ENCODE measurements at places on chromosomes 3 and 15.
A peak's percentile ranks its signal among the peaks of the same experiment; 100 is the strongest.

DNA sequence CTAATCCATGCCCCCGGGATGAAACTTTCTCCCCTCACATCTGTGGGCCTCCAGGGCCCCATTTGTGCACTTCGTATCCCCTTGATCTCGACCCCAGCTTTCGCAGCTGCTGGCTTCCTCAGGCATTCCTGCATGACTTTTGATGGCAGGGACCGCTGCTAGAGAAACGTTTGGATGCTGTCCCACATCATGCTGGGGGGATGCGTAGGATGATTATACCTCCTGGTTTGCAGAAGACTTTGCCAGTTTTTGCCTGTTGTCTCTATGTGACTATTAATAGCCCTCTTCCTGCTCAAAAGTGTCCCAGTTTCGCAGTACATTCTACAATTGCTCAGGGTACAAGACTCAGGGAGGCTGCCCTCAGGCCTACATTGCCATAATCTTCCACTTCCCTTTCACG, 10.4 kb upstream of the KCNAB1 start:
- DNase-seq, result no peak

GRCh38 chr3:172213200-172213599, 173.8 kb downstream of the FNDC3B start:
- no peak for DNase-seq

- DNase-seq, result no peak
Observed at GRCh38 chr15:81157195-81157938, 23.3 kb downstream of the CFAP161 start.

DNA sequence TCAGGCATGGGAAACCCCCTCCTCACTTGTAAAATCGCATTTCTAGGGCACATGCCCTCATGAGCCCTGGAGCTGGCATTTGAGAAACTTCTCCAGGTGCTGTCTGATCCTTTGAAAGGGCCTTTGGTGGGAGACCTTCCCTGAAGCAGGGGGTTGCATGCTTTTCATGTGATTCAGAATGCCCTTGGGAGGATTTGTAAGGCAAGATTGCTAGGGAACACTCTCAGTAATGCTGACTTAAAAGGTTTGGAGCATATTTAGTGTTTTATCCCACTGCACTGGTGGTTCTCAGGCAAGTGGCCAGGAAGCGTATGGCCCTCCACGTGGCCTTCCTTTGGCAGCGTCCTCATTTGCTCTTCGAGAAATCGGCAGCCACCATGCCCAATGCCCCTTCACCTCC, 164.1 kb downstream of the ARRDC4 start:
- DNase-seq, result peak; percentile 51

DNA sequence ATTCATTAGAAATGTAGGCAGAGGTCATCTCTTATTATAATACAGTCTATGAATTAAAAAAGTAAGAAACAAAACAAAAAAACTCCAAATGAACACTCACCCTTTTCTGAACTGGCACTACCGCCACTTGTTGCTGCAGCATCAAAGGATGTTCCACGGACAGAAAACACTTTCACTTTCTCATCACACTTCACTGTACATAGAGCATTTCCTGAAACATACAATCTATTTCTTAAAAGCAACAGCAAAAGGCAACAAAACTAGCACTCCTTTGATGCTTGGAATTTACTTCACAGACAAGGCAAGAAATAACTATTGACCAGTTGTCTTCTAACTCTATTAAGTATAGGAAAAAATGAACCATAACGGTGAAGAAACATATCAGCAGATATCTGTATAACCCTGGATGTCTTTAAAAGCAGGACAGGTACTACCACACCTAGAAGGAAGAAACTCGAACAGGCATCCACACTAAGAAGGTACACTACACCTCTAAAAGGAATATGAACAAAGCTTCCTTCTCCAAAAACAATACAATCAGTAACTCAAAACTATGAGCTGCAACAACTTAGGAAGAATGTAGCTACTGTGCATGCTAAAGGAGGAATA, 24.9 kb downstream of the ETFA start:
- peak; percentile 11 for DNase-seq

GRCh38 chr3:125641891-125642290, 46.6 kb upstream of the OSBPL11 start:
- DNase-seq, result no peak

- no peak for DNase-seq
Observed at GRCh38 chr15:68582864-68583263, 4.1 kb downstream of the CORO2B start.

- DNase-seq, result no peak
Observed at GRCh38 chr15:68725736-68726135, 95.0 kb downstream of the ANP32A start.

GRCh38 chr15:68542771-68543164, 36.0 kb upstream of the CORO2B start:
- DNase-seq, result no peak

DNA sequence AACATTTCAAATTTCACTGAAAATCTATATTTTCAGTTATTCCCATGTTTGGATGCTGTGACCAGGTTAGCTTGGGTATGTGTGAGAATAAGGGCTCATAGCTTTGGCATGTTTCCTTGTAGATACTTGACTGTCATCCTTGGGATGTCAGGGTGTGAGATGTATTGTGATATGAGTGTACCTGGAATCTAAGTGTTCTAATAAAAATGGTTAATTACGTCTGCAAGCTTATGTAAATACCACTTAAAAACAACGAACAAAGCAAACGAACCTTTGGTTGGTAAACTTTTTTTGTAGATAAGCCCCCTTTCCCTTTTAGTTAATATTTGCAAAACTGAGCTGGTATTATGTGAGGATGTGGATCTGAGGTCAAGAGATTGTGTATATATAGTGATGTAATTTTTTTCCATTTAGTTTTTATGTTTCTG, 63.5 kb downstream of the FNDC3B start:
- no peak for DNase-seq
